Left lung (tissue), 14 donors: ENCODE measurements at places on chromosomes 6 and 20.

GRCh38 chr20:12594410-12595088 lies 414.2 kb upstream of the SPTLC3 start:
- H3K4me1 ChIP-seq: no peaks in the 10 kb centered on the region
- no peaks in the 10 kb centered on the region for H3K36me3 ChIP-seq
- H3K4me3 ChIP-seq: no peak overlapping the region
- H3K27me3 ChIP-seq: no peaks in the 10 kb centered on the region
- no peak overlapping the region for H3K27ac ChIP-seq
- DNase-seq: no peak

DNA sequence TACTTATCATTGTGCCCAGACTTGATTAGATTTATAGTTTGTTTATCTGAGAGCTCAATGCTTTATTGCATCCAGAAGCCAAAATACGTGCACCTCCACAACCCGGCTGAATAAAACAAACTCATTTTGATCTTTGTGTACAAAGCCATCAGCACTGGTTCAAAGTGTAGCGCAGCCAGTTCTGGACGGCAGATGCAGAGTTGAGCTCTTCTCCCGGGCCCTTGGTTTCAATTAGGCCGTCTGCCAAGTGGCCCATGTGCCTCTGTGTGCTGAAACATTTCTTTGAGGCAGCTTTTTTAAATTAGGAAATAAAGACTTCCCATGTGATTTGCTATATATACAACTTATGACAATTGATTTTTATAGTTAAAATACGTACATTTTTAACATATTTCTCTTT lies 96.2 kb upstream of the RSPO3 start:
- H3K27me3 ChIP-seq: no peaks in the 10 kb centered on the region
- no peak overlapping the region for H3K4me3 ChIP-seq
- no peak overlapping the region for H3K27ac ChIP-seq
- no peak for DNase-seq
- no peaks in the 10 kb centered on the region for H3K4me1 ChIP-seq

GRCh38 chr6:68252632-68253031 lies 382.4 kb upstream of the ADGRB3 start:
- no peak overlapping the region for H3K4me3 ChIP-seq
- H3K36me3 ChIP-seq: no peaks in the 10 kb centered on the region
- H3K27me3 ChIP-seq: no peaks in the 10 kb centered on the region
- DNase-seq: no peak
- no peak overlapping the region for H3K27ac ChIP-seq

GRCh38 chr6:22294301-22294700 lies 2.5 kb downstream of the PRL start:
- no peak for DNase-seq
- H3K36me3 ChIP-seq: no peaks in the 10 kb centered on the region
- H3K27ac ChIP-seq: no peak overlapping the region
- H3K4me1 ChIP-seq: no peaks in the 10 kb centered on the region
- no peaks in the 10 kb centered on the region for H3K27me3 ChIP-seq

DNA sequence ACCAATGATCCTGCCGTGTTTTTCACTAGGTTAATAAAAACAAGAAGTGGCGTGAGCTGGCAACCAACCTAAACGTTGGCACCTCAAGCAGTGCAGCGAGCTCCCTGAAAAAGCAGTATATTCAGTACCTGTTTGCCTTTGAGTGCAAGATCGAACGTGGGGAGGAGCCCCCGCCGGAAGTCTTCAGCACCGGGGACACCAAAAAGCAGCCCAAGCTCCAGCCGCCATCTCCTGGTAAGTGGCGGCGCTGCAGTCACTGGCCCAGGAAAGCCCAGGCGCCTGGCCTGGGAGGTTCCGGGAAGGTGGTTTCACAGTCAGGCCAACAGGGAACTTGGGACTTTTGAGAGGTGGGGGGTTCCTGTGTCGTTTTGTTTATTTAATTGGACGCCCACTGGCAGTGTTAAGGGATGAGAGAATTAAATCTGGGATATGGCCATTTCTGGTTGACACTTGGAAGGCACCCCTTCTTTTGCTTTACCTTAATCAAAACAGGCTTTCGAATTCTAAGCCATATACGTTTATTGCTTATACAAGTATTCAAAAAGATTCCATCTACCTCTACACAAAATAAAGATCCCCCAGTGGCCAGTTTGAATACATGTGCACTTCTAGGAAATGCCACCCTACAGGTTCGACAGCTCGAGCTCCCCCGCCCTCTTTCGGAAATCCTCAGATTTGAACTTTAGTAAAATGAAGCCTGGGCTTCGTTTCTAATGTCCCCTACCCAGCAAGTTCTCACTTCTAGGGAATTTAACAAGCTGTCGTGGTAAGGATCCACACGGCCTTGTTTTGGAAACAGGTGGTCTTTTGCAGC lies 138.9 kb downstream of the TMEM242 start:
- peaks cover 11% of the 10 kb centered on the region for H3K4me1 ChIP-seq
- no peak overlapping the region for H3K4me3 ChIP-seq
- H3K27ac ChIP-seq: no peak overlapping the region
- no peaks in the 10 kb centered on the region for H3K27me3 ChIP-seq

GRCh38 chr20:24829649-24830370 lies 119.3 kb upstream of the CST7 start:
- H3K27ac ChIP-seq: no peak overlapping the region
- H3K27me3 ChIP-seq: no peaks in the 10 kb centered on the region
- no peak overlapping the region for H3K4me3 ChIP-seq

DNA sequence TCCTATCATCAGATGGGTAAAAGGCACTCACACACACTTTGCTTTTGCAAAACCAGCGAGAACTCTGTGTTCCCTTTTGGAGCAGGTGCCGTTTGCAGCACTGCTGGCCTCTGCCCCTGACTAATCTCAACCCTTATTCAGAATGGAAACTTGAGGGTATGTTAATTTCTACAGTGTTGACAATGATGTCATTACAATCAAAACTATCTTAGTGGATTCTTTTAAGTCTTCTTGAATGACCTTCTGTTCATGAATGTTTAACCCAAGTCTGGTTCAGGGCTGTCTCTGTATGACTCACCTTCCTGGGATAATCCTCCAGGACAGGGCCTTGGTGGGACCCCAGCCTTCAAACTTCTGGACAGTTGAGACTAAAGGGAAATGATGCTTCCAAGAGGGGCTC lies 197.9 kb downstream of the CDH4 start:
- H3K36me3 ChIP-seq: no peaks in the 10 kb centered on the region
- H3K27ac ChIP-seq: no peak overlapping the region
- H3K27me3 ChIP-seq: peaks cover 52% of the 10 kb centered on the region
- no peaks in the 10 kb centered on the region for H3K4me1 ChIP-seq

DNA sequence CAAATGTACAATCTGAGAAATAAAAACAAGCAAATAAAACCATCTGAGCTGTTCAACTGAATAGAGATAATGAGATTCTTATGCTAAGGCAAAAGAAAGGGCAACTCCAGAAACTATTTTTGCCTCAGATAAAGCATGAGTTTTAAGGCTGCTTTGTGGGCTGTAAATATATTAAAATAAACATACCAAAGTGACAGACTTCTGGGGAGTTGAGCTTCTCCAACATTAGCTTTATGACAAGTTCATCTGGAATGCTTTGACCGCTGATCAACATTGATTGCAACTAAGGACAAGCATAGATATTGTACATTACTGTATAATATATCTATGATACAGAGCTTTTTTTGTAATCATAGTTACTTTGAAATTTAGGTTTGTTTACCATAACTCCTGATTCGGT lies 19.3 kb downstream of the AK9 start:
- no peak overlapping the region for H3K4me3 ChIP-seq
- no peak overlapping the region for H3K27ac ChIP-seq
- no peak for DNase-seq
- H3K4me1 ChIP-seq: no peaks in the 10 kb centered on the region
- peaks cover 11% of the 10 kb centered on the region for H3K36me3 ChIP-seq
- no peaks in the 10 kb centered on the region for H3K27me3 ChIP-seq

DNA sequence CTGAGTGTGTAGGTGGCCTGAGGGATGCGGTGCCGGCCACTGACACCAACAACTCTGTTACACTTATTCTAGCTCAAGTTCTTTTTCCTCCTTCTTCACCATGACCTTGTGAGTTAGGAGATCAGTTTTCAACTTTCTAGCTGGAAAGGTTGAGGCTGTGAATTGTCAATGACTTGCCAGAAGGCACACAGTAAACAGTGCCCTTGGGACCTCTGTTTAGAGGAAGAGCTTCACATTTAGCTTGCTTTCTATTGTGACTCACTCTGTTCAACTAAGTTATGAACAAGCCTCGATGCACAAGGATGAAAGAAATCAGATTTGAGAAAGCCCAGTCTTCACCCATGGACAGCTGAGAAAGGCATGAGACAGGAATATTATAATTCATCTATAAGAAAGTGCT lies 455.6 kb downstream of the MAFB start:
- H3K4me3 ChIP-seq: no peak overlapping the region
- no peaks in the 10 kb centered on the region for H3K36me3 ChIP-seq
- H3K27me3 ChIP-seq: no peaks in the 10 kb centered on the region
- no peaks in the 10 kb centered on the region for H3K4me1 ChIP-seq
- DNase-seq: no peak

- H3K27me3 ChIP-seq: no peaks in the 10 kb centered on the region
- no peaks in the 10 kb centered on the region for H3K4me1 ChIP-seq
- no peak for DNase-seq
- no peak overlapping the region for H3K4me3 ChIP-seq
These were observed 249.1 kb upstream of the PREP start for GRCh38 chr6:105651969-105652368.

DNA sequence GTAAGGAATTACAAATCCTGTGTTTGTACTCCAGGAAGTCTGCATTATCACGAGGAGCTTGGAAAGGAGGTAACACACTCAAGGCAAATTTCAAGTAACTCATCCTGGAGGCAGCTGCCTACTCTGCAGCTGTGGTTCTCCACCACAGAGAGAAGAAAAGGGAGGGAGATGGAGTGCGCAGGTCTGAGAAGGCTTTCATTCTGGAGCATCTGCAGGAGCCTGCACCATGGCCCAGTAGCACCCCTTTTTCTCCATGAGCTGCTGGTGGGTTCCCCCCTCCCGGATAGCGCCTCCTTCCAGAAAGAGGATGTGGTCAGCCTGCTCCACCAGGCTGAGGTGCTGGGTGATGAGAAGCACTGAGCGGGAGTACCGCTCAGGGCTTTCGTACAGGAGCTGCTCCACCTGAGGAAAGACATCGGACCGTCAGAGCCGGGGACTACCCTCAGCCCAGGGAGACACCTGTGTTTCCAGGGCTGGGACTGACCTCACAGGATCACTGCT lies 1.6 kb upstream of the PSMB8 start:
- H3K4me1 ChIP-seq: peaks cover 85% of the 10 kb centered on the region
- no peaks in the 10 kb centered on the region for H3K27me3 ChIP-seq
- peak overlapping the region; percentile 96 for H3K4me3 ChIP-seq

- H3K36me3 ChIP-seq: no peaks in the 10 kb centered on the region
- H3K4me3 ChIP-seq: no peak overlapping the region
- H3K27me3 ChIP-seq: peaks cover 30% of the 10 kb centered on the region
- DNase-seq: no peak
- no peak overlapping the region for H3K27ac ChIP-seq
- H3K4me1 ChIP-seq: no peaks in the 10 kb centered on the region
These were observed 142.1 kb upstream of the SULF2 start for GRCh38 chr20:47927385-47927851.

GRCh38 chr6:90870561-90870960 lies 283.7 kb upstream of the MAP3K7 start:
- no peaks in the 10 kb centered on the region for H3K36me3 ChIP-seq
- H3K4me3 ChIP-seq: no peak overlapping the region
- H3K27me3 ChIP-seq: no peaks in the 10 kb centered on the region

GRCh38 chr6:87558446-87558845 lies 31.3 kb downstream of the RARS2 start:
- no peak overlapping the region for H3K27ac ChIP-seq
- no peaks in the 10 kb centered on the region for H3K4me1 ChIP-seq
- H3K4me3 ChIP-seq: no peak overlapping the region
- H3K36me3 ChIP-seq: peaks cover 13% of the 10 kb centered on the region
- no peaks in the 10 kb centered on the region for H3K27me3 ChIP-seq
- DNase-seq: no peak

DNA sequence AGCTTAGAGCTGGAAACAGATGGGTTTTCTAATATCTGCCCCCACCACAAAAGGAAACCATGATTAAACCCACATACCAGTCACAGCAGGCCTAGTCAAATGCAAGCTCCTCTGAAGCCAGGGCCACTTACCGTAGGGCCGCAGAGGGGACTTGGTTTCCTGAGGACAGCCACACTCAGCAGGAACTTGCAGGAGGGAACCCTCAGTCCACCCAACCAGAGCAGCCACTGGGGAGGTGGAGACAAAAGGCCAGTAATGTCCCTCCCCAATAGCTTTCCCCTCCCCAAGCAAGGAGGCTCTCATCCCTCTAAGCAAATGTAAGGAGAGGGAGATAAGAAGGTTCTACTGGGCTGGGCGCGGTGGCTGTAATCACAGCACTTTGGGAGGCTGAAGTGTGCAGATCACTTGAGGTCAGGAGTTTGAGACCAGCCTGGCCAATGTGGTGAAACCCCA lies 384.4 kb upstream of the JARID2 start:
- H3K27ac ChIP-seq: no peak overlapping the region
- no peaks in the 10 kb centered on the region for H3K27me3 ChIP-seq
- no peak for DNase-seq

GRCh38 chr20:3046677-3047462 lies 1.0 kb downstream of the MRPS26 start:
- H3K27me3 ChIP-seq: no peaks in the 10 kb centered on the region
- DNase-seq: peak; percentile 37
- H3K36me3 ChIP-seq: peaks cover 28% of the 10 kb centered on the region
- H3K27ac ChIP-seq: peak overlapping the region; percentile 87

DNA sequence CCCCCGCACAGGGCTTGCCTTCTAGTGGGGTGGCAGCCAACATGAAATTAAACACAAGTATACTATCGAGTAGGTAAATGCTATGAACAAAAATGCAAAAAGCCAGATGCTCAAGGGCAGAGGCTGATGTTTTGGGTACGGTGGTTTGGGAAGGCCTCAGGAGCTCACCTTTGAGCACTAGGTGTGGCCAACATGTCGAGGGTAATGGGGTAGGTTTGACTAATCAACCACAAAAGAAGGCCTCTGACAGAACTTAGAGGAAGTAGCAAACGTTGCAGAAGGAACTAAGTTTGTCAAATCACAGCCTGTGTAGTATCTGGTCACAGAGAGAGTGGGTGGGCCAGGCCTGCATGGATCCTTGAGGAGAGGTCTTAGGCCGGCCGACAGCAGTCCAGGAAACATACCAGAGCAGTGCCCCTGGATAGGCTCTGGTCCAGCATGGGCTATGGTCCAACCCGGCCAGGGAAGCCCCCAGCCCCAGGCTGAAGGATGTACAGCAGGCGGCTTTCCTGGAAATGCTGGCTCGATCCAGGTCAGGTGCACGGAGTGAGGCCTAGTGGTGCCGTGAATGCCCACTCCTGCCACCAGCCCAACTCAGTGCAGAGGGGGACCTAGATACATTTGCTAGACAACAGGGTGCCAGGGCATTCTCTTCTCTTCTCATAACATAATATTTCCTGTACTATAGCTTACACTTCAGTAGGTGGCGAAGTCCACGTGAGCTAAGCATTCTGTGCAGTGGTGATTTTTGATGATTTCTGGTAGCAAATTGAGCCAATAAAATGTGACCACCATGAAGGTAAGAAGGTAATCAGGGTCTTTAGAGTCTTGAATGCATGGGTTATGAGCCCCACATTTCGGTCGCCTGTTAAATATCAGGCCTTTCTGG lies 56.3 kb upstream of the CD93 start:
- DNase-seq: no peak
- H3K4me1 ChIP-seq: peaks cover 16% of the 10 kb centered on the region
- no peak overlapping the region for H3K4me3 ChIP-seq
- peak overlapping the region; percentile 94 for H3K27ac ChIP-seq
